B cell (primary cell): ENCODE measurements at places on chromosomes 1 and 21.

DNA sequence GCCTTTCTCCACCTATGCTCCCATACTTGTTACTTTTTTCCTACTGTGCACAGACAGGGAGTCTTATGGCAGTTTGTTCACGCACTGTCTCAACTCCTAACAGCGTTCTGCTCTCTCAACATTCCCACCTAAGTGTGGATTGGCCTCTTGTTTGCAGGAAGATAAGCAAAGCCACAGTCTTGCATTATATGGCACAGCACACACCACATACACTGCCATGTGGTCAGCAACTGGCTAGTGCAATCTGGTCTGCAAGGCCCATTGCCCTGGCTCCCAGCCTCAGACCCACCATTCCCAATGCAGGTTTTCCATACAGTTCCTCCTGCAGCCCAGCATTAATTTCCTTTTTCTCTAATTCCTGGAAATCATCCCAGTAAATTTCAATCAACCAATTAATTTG, 38.3 kb upstream of the LAMC2 start:
- DNase-seq: no peak

DNA sequence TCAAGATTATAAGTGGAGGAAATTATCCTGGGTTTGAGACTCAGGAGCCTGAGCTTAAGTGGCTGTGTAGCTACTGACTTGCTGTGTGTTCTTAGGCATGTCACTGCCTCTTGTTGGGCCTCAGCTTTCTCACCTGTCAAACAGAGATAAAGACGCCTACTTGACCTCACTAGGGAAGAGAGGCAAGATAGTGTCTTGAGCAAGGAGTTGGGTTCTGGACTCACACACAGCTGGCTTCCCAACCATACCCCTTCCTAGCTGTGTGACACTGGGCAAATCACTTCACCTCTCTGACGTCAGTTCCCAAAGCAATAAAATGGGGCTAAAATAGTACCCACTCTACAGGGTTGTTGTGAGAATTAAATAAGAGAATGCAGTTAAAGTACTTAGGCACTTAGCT, 11.6 kb upstream of the EPB41 start:
- DNase-seq: no peak

DNA sequence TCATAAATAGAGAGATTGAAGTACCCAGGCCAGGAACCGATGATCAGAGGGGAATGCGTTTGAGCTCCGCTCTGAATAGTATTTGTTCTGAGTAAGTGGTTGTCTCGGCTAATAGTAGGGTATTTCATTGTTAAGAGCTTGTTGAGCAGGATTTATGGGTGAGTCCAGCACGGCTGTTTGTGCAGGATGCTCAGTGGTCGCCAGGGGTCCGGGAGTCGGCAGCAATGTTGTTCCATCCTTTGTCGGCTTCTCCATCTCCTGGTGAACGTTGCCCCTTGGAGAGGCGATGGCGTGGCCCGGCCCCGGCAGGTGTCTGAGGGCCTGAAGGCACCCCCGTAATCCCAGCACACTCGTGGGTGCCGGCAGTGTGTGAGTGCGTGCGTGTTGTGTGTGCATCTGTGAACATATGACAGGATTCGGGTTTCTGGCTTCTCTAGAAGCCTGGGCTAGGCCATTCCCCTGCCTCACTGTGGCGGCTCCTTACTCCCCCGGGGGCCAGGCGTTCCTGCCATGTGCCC, 160.8 kb upstream of the ARHGEF16 start:
- no peak for DNase-seq

DNA sequence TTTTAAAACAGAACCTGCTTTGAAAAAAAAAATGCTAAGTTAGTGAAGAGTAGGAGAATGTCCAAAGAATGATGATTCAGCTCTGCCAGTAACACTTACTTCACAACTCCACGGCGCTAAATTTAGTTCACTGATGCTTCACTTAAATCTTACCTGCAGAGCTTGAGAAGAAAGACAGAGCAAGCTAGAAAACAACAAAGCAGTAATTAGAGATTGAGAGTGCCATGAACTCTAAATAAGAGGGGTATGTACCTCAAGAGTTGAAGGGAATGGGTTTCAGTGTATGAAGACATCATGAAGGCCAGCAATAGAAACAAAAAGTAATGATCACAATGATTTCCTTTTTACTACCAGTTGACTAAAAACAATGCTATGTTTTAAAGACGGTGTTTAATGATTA, 32.8 kb downstream of the EPRS1 start:
- DNase-seq: no peak

GRCh38 chr1:167477986-167478385, 40.3 kb downstream of the CD247 start:
- no peak for DNase-seq

DNA sequence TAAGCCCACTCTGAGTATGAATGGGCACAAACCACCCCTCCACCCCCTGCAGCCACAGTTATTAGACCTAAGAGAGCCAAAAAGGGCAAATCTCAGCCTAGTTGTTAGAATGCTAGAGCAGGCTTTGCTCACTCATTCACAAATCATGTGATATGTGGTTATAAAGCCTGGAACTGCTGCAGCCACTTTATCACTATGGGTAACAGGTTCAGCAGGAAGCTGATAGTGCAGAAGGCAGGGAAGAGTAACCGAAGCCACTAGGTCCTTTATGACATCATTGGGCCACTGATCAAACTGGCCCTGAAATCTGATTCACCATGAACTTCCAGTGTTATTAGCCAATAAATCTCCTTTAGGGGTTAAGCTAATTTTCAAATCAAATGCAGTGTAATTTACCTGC, 134.7 kb downstream of the GRIK1 start:
- no peak for DNase-seq

GRCh38 chr1:94045465-94046056, 75.4 kb downstream of the ABCA4 start:
- peak; percentile 30 for DNase-seq

DNA sequence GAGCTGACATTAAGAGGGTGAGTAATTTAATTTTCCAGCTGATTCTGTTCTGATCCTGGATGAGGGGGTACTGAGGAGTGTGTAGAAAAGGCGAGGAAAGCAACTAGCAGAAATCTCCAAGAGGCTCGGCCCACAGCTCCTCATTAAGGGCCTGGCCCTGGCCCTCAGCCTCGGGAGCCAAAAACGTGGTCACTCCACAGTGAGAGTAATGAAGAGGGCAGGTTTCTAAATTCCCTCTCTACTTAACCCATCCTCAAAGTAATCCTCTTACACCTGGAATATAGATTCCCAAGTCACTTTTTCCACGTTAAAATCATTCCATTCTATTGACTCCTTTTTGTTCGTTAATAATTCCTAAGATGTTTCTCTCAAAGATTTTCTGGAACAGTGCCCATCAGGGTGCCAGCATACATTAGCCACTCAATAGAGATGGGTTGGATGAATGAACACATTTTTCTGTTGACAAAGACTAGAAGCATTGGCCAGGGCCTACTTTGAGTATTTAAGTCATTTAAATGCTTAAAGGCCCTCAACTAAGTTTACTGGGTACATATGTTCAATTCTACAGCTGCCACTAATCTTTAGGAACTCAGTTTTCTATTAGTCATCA, 1.1 kb upstream of the COL11A1 start:
- no peak for DNase-seq

DNA sequence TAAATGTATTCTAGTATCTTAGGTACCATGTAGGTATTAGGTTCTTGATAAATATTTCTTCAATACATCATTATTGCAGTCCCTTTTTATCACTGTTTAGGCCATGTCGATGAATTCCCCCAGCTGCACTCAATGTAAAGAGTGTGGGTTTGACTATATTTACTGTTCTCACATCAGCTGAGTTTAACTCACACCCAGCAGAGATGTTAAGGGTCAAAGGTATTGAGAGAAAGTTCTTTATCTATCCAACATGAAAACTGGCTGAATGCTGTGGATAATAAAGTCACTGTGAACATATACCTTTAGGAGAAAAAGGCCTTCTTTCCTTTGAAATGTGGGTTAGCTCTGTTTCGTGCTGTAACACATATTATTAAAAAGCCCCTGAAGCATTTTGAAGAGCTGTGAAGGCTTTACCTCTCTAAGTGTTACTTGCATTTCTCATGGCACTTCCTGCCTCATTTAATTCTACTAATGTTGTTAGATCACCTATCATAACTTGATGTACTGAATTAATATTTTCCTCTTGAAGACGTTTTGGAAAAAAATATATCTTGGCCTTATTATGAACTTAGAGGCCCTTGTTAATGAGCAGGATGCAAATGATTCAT, 19.1 kb upstream of the LYST start:
- no peak for DNase-seq
